ENCODE measurements at places on chromosomes 12 and 14.

DNA sequence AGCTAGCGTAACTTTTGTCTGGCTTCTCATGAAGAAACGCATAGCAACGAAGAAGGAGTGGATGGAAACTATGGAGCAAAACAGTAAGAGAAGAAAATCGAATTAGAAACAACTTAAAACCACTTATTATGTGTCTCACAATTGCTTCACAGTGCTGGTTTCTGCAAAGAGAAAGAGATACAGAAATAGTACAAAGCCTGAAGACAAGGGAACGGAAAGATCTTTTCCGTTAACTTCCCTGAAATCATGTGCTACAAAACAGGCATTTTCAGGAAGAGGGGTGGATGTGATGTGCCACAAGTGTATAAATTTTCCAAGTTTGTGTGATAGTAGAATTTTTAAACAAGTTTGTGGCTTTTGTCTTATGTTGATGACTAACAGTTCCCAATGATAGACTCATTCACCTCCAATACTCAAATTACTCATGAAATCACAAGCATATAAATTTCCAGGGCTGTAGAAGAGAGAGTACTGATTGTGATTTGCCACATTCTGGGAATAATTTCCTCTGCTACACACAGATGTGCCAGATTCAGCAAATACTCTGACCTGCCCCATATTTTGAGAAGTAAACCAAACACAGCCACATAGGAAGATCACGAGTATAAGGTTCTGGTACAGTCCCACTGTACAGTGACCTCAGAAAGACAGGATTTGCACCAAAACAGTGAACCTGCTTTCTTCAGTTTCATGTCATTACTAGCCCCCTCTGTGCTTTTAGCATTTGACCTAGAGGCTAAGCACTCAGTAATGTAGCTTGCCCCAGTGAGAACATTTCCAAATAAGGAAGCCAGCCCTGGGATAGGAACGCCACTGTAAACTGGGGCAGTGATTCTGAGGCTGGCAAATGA lies 41.4 kb upstream of the PPFIA2 start:
- DNase-seq, result no peak

- DNase-seq, result no peak
Observed at GRCh38 chr12:61546296-61546695, 713.9 kb upstream of the USP15 start.

- no peak for DNase-seq
Observed at GRCh38 chr12:89948271-89949175, 239.9 kb upstream of the ATP2B1 start.

- no peak for DNase-seq
Observed at GRCh38 chr12:13992106-13992505, 10.7 kb upstream of the GRIN2B start.

DNA sequence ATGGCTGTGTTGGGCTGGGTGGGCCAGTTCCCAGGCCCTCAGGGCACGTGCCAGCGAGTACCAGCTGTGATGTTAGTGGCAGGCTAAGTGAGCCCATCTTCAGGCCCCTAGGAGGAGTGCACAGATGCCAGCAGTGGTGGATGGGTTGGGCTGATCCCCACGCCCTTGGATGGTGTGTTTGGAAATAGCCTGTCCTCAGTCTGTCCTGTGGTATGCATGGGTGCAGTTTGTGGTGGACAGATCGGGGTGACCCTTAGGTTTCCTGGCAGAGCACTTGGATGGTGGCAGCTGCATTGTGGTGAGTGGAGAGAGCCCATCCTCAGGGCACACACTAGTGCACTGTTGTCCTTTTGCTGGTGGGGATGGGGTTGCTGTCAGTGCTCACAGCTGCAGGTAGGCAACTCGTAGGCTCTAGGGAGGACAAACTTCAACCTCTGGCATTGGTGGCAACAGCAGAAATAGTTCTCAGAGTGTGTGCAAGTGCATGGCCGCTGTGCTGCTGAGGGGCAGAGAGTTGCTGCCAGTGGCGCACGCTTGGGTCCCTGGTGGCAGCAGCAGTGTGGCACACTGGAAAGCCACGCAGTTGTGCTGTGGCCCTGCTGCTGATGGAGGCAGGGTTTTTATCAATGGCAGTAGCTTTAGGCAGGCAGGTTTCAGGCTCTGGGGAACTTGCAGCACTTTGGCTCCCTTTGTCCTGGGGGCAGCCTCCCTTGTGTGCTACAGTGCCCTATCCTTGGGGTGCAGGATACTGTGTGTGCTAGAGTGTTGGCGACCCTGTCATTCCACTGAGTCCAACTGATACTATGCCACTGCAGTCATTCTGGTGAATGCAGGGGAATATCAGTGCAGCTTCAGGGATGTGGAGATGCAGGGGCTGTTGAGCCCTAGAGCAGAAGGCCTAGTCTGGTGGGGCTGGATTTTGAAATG lies 65.5 kb downstream of the FBXO33 start:
- no peak for DNase-seq

DNA sequence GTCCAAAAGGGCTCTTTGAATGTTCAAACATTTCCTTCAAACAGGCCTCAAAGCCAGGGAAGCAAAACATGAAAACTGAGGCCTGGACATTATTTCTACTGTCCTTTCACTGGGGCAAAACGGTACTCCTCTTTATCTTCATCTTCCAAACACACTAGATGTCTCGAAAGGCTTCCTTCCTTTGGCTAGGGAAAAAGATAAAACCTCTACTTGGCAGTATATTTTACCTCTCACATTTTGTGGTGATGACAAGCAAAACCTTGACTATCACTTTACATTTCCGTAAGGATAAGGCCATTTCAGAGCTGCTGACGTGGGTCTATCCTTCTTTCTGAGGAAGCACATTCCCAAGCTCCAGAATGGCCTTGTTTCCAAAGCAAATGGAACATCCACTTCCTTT lies 9.9 kb downstream of the STAB2 start:
- no peak for DNase-seq

- no peak for DNase-seq
Observed at GRCh38 chr12:116284396-116284795, 6.9 kb upstream of the MED13L start.

DNA sequence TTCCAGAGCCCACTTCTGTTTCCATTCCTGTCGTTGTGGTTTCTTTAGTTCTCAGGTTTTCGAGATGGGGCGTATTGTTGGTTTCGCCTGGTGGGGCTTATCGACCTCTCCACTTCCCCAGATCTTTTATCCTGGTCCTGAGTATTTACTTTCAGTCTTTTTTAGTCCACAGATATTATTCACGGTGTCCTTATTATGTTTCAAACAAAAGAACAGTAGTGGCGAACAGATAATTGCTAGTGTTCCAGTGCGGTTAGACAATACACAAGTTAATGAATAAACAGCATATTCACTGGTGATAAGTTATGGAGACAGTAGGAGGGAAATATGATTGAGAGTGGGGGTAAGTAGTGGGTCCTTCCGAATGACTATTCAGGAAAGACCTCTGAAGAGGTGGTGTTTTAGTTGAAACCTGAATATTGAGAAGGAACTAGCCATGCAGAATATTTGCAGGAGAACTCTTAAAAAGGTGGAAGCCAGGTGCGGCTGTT lies 668 bp downstream of the TMEM260 start:
- no peak for DNase-seq

- no peak for DNase-seq
Observed at GRCh38 chr14:103056322-103057027, 874 bp downstream of the CDC42BPB start.

DNA sequence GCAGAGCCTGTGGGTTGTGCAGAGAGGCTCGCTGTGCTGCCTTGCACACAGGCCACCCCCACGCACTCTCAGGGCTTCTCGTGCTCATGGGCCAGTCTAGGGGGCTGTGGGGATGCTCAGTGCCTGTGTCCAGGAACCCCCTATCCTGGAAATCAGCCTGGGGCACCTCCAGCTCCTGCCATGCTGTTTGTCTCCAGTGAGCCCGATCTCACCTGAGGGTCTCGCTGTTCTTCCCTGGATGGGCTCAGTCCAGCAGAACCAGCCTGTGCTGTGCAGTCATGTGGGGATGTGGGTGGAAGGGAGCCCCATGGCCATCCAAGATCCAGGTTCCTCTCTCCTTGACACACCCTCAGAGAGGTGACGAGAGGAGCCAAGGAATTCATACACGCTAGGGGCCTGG lies 26.7 kb downstream of the SERPINA1 start:
- no peak for DNase-seq

DNA sequence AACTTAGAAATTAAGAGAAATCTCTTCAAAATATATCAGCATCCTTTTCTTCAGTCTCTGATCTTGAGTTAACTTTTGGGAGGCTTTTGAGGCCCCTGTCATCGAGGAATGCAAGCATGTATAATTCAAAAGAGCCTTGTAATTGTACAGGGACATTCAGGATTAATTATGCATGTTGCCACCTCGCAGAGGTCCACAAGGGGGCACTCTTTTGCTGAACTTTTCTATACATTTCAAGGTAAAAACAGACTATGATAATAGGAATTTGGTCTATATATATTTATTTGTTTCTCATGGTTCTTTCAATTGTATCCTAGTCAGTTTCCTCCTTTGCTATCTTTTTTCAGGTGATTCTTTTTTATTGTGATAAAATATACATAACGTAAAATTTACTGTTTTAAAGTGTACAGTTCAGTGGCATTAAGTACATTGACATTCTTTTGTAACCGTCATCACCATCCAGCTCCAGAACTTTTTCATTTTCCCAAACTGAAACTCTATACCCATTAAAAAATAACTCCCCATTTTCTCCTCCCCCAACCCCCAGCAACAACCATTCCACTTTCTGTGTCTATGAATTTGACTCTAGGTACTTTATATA lies 47.0 kb upstream of the SLC2A13 start:
- no peak for DNase-seq

DNA sequence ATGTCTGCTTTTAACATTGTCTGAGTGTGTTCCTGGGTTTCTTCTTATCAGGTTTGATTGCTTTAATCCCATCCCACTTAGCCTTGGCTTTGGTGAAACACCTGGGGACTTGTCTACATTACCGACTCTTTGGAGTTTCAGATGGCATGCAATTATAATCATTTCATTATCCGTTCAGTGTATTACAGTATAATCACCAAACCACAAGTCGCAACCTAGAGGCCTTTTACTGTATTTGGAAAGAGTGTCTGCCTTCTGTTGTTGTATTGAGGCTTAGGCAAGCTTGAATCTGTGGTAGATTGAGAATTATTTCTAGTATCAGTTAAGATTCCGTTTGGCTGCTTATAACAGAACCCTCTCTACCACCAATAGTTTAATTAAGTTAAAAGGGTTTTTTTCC lies 103.9 kb downstream of the TGFB3 start:
- DNase-seq, result no peak

DNA sequence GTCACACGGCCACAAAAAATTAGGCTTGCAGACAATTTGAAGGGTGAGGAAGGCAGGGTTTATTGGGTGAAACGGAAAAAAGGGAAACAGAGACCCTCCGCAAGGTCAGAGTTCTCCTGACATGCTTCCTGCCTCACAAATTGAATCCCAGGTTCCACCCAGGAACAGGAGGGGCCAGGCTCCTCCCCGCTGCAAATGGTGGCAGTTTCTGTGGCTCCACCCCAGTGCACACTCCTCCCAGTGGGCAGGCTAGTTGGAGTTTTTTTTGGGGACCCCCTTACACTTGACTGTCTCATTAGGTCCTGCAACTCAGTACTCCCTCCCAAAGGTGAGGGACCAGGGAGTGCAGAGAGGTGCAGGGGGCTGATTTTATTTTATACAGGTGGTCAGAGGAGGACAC lies 39.4 kb upstream of the PPP1CC start:
- DNase-seq, result no peak

DNA sequence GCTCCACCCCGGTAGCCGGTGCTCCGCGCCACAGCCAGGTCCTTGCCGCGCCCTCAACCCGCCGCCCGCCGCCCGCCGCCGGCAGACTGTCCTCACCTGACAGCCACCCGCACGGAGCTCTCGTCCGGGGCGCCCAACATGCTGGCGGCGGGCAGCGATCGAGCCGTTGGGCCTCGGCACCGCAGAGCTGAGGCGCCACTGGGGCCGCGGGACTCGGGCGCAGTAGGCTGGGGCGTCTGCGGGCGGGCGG lies 164 bp downstream of the KIF21A start:
- no peak for DNase-seq

DNA sequence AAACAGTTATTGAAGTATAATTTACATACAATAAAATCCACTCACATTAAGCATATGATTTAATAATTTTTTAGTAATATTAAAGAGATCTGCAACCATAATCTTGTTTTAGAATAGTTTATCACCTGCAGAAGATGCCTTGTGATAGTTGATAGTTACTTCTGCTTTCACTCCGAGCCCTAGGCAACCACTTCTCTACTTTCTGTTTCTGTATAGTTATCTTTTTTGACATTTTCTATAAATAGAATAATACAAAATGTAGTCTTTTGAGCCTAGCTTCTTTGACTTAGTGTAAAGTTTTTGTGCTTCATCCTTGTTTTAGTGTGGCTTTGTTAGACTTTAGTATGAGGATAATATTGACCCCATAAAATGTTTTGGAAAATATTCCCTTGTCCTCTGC lies 111.0 kb downstream of the MNAT1 start:
- DNase-seq, result no peak

DNA sequence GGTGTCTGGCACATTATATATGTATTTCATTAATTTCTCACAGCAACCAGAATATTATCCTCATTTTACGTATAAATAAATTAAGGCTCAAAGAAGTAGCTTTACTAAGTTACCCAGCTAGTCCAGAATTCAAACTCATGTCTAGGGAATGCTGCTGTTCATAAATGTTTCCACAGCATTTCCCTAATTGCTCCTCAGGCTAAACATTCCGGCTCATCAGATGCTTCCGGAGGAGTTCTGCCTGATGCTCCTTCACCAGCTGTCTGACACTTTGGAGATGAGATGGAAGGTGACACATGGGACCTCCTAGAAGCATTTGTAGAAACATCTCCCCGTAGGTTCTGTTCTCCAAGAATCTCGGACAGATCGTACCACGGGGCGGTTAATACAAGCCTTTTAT lies 12.1 kb downstream of the KRT85 start:
- no peak for DNase-seq

DNA sequence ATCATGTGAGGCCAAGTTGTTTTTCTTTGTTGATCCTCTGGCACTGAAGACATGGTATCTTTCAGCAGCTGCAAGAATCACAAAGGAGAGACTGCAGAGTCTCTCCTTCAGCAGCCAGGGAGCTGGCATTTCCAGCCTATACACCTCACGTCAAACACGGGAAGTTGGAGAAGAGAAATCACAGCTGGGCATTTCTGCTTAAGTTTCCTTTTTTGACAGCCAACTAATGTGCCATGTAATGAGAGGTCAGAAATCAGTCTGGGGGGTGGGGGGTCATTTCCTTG lies 28.3 kb downstream of the PHLDA1 start:
- DNase-seq, result no peak

DNA sequence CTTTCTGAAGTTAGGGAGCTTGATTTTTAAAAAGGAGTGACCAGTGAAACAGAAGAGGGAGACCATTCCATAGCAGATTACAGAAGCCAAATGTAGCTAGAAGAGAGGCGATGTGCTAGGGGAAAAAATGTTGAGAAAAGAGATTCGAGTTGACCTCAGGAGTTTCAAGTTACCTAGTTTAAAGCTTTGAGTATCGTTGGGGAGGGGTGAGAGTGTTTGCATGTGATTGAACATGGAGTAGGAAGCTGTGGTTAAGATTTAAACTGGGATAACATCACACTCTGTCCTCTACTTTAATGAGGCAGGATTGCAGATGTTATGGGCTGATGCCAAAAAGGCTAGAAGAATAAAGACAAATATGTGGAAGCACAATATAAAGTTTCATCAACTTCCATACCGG lies 3.7 kb downstream of the LETMD1 start:
- no peak for DNase-seq

- no peak for DNase-seq
Observed at GRCh38 chr12:14238221-14238792, 127.2 kb upstream of the ATF7IP start.

Measured in cortex of kidney (tissue), 1 donor.